ENCODE measurements at places on chromosomes 1 and 21.

DNA sequence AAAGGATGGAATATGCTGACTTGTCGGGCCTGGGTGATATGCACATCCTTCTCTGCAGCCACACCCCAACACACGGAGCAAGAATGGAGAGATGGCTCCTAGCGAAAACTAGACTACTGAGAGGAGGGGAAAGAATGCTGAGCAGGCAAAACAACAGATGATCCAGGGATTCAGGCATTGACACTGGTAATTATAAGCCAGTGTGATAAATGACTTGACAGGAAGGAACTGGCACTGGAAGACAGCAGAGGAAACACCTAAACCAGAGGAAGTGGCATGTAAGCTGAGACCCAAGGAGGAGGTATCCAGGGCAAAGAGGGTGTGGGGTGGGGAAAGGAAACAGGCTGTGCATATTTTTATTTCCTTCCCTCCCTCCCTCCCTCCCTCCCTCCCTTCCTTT lies 31.7 kb upstream of the KHDRBS1 start:
- no peak overlapping the region for H3K27ac ChIP-seq
- H3K4me3 ChIP-seq, result no peak overlapping the region
- H3K27me3 ChIP-seq, result no peaks in the 10 kb centered on the region
- no peaks in the 10 kb centered on the region for H3K36me3 ChIP-seq
- DNase-seq, result no peak

- peaks cover 37% of the 10 kb centered on the region for H3K36me3 ChIP-seq
- DNase-seq, result no peak
- no peak overlapping the region for H3K4me3 ChIP-seq
- H3K27ac ChIP-seq, result no peak overlapping the region
- no peaks in the 10 kb centered on the region for H3K27me3 ChIP-seq
Observed at GRCh38 chr1:212773011-212773410, 18.6 kb downstream of the NSL1 start.

DNA sequence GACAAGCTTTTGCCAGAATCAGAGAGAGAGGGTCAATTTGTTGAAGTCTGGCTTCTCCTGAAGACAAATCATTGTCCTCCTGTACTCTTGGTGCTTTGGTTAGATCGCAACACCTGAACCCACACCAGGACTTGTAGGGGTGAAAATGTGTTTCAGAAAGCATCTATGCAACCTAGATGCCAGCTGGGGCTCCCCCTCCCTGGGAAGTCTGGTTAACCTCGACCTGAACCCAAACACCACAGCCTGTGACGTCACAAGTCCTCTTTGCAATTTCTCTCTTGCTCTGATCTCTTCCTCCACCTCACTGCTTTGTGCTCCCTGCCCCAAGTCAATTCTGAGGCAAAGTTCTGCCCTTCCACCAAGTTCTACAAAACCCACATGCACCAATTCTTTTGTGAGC lies 42.8 kb upstream of the USP24 start:
- H3K4me1 ChIP-seq, result peaks cover 6% of the 10 kb centered on the region
- H3K27me3 ChIP-seq, result no peaks in the 10 kb centered on the region
- H3K27ac ChIP-seq, result no peak overlapping the region

DNA sequence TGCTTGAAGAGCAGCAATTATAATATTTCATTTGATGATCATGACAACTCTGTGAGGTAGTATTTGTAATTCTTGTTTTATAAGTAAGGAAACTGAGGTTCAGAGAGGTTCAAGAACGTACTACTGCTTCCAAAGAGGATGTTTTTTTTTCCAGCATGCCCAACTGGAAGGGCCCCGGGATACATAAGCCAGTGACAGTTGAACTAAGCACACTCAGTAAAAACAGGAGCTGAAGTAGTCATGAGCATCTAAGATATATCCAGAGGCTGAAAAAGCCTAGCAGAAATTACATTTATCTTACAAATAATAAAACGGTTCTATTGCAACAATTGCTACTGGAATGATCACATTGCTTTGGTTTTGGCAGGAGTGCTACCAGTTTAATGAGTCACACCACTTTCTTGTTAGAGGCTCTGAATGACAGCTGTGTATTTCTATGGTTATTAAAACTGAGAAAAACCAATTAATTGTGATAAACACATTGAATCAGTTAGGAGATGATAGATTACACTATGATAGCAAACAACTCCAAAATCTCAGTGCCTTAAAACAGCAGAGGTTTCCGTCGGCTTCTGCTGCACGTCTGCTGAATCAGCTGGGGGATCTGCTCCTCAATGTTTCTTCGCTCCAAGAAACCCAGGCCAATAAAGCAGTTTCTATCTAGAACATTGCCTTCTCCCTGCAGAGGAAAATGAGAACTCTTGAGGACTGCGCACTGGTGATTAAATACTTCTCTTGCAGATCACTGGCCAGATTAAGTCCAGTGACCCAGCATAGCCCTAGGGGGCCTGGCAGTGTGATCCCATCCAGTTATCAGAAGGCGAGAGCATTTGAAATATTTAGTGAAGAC lies 522.7 kb downstream of the PLPP3 start:
- H3K4me1 ChIP-seq, result no peaks in the 10 kb centered on the region
- no peaks in the 10 kb centered on the region for H3K27me3 ChIP-seq
- H3K27ac ChIP-seq, result no peak overlapping the region
- no peak for DNase-seq
- no peak overlapping the region for H3K4me3 ChIP-seq
